ENCODE measurements at places on chromosomes 6 and 20.

GRCh38 chr6:151690303-151690702 lies 117.2 kb upstream of the ESR1 start:
- DNase-seq, result no peak

DNA sequence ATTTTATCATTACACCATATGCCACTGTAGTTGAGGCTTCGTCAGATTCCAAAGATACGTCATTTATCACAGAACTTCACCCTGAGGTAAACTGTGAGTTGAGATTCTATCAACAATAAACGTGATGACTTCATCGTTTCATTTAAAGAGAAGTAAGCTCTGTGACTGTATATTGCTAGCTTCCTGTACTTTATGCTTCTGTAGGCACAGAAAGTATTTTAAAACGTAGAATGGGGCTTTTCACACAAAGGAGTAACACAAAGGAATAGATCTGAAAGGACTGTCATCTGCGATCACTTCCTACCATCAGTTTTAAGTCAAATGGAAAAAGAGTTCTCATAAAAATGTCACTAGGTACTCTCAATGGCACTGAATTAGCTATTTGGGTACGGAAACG lies 234.4 kb upstream of the MCHR2 start:
- DNase-seq, result no peak

DNA sequence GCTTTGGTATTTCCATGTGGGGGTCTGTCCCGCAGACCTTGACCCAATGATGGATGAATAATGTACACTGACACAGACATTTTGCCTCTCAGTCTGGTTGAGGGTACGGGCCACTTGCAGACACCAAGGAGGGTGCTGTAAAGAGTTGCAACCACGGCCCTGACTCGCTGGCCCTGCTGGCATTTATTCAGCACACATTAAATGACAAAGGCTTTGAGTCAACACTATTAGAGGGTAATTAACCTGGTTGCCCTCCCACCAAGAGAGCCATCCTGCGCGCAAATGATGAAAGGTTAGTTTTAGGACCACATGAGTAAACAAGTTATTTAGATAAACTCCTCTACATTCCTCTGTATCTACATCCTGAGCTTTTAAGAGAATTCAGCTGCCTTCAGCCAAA lies 308.9 kb upstream of the MMS22L start:
- no peak for DNase-seq

DNA sequence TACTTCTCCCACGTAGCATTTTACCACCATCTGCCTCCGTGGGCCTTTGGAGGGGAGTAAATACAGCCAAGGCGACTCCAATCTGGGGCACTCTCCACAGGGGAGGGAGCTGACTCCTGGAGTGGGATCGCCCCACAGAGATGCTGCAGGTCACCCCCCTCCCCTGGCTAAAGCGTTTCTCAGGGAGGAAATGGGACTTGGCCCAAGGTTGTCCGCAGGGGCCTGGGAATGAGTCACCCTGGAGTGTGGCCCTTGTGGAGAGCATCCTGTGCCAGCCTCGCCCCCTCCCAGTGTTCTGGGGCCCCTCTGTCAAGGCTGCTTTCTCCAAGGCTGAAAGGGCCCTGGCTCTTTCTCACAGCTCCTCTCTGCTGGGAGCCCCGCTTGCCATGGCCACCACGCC lies 84.5 kb upstream of the QKI start:
- DNase-seq, result peak; percentile 53

GRCh38 chr6:54813892-54814291 lies 32.7 kb upstream of the FAM83B start:
- DNase-seq, result no peak

- peak; percentile 70 for DNase-seq
Observed at GRCh38 chr20:44089987-44090674, 96.9 kb downstream of the JPH2 start.

DNA sequence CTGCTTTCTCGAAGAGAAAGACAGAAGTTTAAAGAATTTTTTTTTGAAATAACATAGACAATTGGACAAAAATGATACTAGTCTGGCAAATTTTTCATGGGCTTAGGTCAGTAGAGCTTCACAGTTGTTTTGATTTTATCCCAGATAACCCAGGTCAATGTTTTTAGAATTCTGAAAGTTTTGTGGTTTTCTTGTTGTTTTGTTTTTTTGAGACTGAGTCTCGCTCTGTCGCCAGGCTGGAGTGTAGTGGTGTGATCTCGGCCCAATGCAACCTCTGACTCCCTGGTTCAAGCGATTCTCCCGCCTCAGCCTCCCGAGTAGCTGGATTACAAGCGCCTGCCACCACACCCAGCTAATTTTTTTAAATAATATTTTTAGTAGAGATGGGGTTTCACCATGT lies 22.8 kb downstream of the KIF13A start:
- DNase-seq, result no peak

- DNase-seq, result no peak
Observed at GRCh38 chr6:101816716-101817115, 423.2 kb downstream of the GRIK2 start.

- peak; percentile 87 for DNase-seq
Observed at GRCh38 chr20:10434467-10434831, 427 bp upstream of the MKKS start.

DNA sequence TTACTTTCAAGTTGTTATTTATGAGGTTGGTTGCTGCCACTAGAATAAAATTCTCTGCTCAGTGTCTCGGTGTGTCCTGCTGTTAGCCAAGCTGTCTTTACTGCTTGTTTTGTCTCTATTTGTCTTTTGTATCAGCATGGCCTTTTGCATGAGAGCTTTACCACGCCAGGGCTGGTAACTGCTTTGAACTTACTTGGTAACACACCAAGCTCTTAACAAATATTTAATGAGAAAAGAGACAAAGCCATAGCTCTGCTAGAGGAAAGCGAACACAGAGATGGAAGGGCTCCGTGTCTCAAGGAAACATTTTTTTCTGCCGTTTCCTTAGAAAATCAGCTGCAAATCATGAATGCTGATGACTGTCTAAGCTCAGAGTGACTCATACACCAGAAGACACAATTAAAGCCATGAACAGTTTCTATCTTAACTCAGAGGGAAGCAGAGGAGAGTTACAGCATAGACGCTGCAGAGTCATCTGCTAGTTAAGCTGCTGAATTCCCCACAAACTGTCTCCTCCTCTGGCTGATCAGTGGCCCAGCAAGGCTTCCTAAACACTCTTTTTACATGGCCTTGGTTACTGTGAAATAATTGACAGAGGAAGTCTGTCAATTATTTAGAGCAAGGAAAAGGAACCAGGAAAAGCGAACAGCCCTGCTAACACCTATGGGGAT lies 44.8 kb downstream of the AGPAT4 start:
- peak; percentile 15 for DNase-seq

DNA sequence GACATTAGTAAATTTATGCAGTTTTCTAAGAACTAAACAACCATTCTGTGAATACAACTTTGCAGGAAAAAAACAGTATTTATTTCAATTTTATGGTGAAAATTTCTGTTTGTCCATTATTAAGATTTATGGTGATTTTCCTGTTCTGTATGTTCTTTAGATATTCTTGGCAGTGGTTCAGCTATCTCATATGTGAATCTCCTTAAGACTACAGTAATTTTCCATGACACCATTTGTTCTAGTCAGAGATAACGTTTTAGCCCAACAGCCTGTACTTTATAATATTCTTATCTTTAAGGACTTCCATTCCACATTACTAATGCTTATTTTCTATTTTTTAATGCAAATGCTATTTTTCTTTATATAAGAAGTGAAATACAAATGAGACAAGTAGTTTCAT lies 504.0 kb downstream of the RFPL4B start:
- no peak for DNase-seq

GRCh38 chr6:138592749-138593123 lies 93.4 kb upstream of the NHSL1 start:
- no peak for DNase-seq

GRCh38 chr6:5249451-5250122 lies 11.2 kb downstream of the LYRM4 start:
- no peak for DNase-seq

- DNase-seq, result no peak
Observed at GRCh38 chr6:117304446-117304845, 39.1 kb downstream of the VGLL2 start.

- DNase-seq, result no peak
Observed at GRCh38 chr20:25179439-25180089, 15.9 kb upstream of the ENTPD6 start.

- DNase-seq, result no peak
Observed at GRCh38 chr6:14841901-14842421, 403.9 kb upstream of the JARID2 start.

DNA sequence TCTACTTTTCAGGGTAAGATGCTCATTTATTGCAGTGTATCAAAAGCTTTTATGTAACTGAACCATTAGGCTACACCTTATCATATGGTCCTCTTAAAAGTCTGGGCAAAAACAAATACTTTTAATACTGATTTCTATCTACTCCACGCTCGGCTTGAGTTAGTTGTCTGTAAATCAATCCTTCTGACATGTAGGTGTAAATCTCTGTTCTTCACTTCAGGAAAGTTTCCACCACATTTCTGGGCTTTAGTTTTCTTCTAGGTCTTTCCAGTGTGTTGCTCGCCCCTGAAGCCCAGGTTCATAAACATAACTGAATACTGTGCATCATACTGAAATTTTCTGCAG lies 89.2 kb upstream of the RNF217 start:
- DNase-seq, result no peak

GRCh38 chr20:33730946-33731692 lies 677 bp upstream of the ZNF341 start:
- DNase-seq, result no peak

DNA sequence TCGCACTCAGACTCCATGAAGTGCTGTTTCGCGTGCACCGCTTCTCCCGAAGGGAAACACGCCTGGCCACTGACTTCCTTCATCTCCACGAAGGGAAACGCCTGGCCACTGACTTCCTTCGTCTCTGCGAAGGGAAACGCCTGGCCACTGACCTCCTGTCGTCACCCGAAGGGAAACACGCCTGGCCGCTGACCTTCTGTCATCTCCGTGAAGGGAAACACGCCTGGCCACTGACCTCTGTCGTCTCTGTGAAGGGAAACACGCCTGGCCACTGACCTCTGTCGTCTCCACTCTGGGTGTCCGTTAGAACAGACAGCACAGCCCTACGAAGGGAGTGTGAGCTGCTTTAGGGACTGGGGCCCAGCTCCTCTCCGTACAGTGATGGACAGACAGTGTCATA lies 17.1 kb upstream of the ADRM1 start:
- no peak for DNase-seq

DNA sequence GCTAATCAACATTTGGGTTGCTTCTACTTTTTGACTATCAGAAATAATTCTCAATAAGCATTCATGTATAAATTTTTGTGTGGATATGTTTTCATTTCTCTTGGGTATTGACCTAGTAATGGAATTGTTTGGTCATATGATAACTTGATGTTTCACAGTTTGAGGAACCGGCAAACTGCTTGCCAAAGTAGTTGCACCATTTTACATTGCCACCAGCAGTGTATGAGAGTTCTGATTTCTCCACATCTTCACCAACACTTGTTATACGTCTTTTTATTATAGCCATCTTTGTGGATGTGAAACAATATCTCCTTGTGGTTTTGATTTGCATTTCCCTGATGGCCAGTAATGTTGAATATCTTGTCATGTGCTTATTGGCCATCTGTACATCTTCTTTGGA lies 42.6 kb upstream of the TGM2 start:
- DNase-seq, result no peak

DNA sequence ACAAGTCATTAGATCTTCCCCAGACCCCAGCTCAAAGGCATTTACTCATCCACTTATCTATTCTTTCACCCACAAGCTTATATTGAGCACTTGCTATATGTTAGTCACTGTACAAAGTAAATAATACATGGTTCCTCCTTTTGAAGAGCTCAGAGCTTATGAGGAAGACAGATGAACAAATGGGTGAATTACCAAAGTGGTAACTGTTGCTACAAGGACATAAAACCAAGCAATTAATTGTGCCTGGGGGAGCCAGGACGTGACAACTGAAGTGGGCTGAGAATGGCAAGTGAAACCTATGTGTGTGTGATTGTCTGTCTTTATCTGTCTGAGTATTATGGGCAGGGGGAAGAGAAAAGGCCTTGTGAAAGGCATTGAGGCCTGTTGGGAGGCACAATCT lies 45.6 kb upstream of the AKIRIN2 start:
- DNase-seq, result no peak

- DNase-seq, result no peak
Observed at GRCh38 chr6:90538278-90539046, 48.4 kb downstream of the MAP3K7 start.

DNA sequence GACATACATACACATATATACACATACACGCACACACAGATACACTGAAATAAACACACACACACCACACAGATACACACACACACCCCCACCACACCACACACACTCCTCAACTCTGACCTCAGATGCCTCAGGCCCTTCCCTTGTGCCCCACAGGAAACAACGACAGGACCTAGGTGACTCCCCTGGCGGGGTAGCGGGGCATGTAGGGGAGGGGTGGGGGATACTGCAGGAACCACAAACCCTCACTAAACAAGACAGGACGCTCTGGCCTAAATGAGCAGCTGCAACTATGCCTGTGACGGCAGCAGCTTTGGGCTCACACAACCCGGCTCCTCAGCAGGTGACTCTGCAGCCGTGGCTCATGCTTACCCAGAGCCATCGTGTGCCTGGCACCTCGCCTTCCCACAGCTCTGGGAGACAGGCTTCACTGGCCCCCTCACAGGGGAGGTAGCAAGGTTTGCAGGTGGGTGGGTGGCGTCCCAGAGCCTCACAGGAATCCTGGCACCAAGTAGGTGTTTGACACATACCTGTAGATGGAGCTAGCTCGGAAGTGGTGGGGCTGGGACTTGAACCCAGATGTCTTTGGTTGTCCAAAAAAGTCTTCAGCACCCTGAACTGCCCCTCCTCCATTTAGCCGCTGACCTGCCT lies 100.8 kb downstream of the GRM4 start:
- DNase-seq, result no peak

- peak; percentile 35 for DNase-seq
Observed at GRCh38 chr6:24431045-24431451, 28.3 kb downstream of the MRS2 start.

- peak; percentile 65 for DNase-seq
Observed at GRCh38 chr6:55694148-55694547, 115.2 kb upstream of the HMGCLL1 start.

DNA sequence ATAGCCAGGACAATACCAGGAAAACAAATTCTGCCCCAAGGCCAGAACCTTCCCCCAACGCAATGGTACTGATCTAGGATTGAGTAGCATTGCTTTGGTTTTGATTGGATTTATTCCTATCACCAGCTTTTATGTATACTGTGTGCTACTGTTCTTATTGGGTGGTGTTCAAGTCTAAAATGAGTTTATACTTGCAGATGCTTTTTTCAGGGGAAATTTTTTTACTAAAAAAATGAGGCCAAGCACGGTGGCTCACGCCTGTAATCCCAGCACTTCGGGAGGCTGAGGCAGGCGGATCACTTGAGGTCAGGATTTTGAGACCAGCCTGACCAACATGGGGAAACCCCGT lies 116.8 kb downstream of the ZMYND8 start:
- no peak for DNase-seq

All from urothelium cell line (cell line).